Activated CD4-positive, alpha-beta T cell treated with anti-CD3 and anti-CD28 coated beads, Interleukin-2, amount 50 U/mL, for 1 hour (primary cell): ENCODE measurements at places on chromosomes 3 and 15.

GRCh38 chr3:131480116-131480515 is 22.7 kb downstream of the MRPL3 start:
- DNase-seq = no peak

DNA sequence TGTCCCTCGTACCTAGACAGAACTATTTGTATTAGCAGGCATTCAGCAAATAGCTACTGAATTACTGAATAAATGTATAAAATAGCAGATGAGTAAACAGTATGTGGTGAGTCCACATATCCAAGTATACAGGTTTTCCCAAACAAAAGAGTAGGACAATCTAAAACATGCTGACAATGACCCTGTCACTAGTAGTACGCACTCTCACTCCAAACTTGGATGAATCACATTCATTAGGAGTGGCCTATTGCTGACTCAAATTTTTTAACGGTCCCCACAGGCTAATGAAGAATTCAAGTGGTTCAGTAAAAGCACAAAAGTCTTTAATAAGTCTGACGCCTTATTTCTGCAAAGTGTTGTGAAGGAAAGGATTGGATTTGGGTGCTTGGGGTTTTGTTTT is 449.3 kb upstream of the THBS1 start:
- no peak for DNase-seq

DNA sequence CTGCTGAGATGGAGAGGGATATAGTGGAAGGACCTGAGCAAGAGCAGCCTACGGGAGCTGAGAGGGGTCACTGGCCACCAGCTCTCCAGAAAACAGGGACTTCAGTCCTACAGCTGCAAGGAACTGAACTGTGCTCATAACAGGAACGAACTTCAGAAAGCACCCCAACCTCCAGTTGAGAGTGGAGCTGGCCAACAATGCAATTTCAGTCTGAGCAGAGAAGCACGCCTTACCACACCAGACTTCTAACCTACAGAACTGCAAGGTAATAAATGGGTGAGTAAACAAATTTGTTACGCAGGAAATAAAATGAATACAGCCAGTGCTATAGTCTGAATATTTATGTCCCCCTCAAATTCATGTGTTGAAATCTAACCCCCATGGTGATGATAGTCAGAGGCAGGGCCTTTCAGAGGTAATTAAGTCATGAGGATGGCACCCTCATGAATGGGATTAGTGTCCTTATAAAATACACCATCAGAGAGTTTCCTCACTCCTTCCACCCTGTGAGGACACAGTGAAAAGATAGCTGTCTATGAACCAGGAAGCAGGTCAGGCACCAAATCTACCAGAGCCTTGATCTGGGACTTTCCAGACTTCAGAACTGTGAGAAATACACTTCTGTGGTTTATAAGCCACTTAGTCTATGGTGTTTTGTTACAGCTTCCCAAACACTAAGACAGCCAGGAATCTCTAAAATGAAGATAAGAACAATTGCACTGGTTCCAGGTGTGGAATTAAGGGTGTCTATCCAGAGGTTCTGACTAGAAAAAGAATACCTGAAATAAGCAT is 58.6 kb downstream of the SYNM start:
- DNase-seq = no peak

DNA sequence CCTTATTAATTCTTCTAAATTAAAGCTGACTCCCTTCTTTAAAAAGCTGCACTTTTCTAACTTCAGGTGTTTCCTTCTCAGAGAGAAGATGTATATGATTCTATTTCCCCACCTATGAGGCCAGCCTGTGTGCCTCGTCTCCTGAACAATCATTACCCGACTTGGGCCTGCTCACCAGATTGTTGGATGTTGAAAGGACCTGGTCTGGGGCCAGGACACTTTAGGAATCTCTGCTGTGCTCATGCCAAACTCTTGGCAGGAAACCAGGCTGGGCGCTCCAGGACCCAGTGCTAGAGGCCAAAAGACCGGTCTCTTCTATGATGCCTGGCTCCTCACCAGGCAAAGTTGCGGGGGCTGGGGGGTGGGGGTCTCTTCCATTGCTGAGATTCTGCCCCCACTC is 16.9 kb upstream of the LRRC31 start:
- no peak for DNase-seq

GRCh38 chr3:88101142-88101541 is 42.1 kb downstream of the ZNF654 start:
- DNase-seq = no peak

DNA sequence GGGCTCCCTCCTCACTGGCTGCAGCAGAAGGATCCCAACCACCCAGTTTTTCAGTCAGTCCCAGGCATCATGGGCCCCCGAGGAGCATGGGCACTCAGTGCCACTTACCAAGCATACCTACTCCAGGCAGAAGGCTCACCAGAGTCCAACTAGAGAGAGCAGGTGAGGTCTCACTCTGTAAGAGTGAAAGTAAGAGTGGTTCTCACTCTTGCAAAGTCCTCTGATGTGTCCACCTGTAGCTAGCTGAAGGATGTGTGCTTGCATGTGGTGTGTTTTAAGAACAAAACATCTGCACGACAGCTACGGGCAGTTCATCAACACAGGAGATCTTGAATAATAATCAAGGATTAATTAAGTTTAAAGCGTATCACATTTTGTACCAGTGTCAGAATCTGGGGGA is 49.7 kb downstream of the CCK start:
- no peak for DNase-seq
